ENCODE measurements at places on chromosomes 5 and 9. TPM values are rescaled to one million over a fixed set of nuclear protein-coding genes. Genes with fewer than 3 reads are reported as not detected.

- no peak overlapping the region for H3K4me3 ChIP-seq
- H3K4me1 ChIP-seq: no peaks in the 10 kb centered on the region
- DNase-seq: no peak
- H3K27me3 ChIP-seq: no peaks in the 10 kb centered on the region
- no peaks in the 10 kb centered on the region for H3K36me3 ChIP-seq
Observed at GRCh38 chr5:387491-388265, 55.3 kb upstream of the EXOC3 start.

MARVELD2 gene
- 41.2 TPM for total RNA-seq

GRCh38 chr5:172854451-172854871, 20.4 kb downstream of the ERGIC1 start:
- H3K4me1 ChIP-seq: peaks cover 61% of the 10 kb centered on the region
- DNase-seq: peak; percentile 95
- no peaks in the 10 kb centered on the region for H3K36me3 ChIP-seq
- peak overlapping the region; percentile 79 for H3K27ac ChIP-seq

GRCh38 chr5:132510076-132510475, 19.5 kb upstream of the IRF1 start:
- no peak for DNase-seq
- no peak overlapping the region for H3K4me3 ChIP-seq
- no peaks in the 10 kb centered on the region for H3K36me3 ChIP-seq
- H3K27ac ChIP-seq: no peak overlapping the region

Data from kidney (tissue), 22 donors.